ENCODE measurements at places on chromosomes 6 and 20.

- DNase-seq: no peak
These were observed 10.6 kb downstream of the ORC3 start for GRCh38 chr6:87600576-87600975.

DNA sequence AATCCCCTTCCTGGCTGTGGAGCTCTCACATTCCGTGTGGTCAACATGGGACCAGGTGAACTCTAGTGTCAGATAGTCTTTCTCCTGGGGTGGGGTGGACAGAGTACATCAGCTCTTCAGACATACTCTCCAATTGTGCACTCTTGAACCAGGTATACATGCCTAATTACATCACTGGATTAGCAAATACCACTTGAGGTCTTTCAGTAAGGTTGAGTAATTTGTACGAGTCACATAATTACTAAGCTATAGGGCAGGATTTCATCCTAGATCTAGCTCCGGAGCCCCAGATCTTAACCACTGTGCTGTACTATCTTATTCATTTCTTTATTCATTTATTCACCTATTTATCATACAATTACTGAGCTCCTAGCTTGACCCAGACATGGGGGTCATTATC lies 821.3 kb downstream of the TFAP2A start:
- no peak for DNase-seq

DNA sequence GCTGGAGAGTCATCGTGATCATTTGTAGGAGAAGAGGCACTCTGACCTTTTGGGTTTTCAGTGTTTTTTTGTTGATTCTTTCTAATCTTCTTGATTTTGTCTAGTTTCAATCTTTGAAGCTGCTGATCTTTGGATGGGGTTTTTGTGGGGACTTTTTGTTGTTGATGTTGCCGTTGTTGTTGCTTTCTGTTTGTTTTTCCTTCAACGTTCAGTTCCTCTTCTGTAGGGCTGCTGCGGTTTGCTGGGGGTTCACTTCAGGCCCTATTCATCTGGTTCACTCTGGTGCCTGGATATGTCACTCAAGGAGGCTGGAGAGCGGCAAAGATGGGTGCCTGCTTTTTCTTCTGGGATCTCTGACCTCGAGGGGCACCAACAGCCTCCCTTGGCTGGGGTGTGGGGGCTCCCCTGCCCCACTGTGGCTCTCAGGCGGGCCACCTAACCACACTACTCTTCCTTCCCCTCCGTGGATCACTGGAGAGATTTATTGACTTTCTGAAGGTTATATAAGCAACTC lies 21.5 kb upstream of the TMEM244 start:
- no peak for DNase-seq

DNA sequence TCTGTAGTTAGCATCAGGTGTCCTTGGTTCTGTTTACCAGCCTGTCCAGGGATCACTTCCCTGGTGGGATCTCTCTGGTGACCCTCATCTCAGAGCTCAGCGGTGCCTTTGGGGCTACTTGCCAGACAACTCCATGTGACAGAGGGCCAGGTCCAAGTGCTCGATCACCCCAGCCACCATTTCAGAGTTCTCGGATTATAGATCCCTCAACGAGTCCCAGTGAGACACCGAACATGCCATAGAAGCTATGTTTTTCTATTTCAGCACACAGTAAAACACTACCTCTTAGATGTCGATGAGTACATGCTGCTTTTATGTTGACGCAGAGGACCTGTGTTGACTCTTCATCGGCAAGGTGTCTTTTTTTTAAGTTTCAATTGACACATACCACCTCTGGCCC lies 170.1 kb upstream of the AKAP12 start:
- no peak for DNase-seq

GRCh38 chr20:40683221-40683893 lies 5.7 kb downstream of the MAFB start:
- DNase-seq: peak; percentile 71

DNA sequence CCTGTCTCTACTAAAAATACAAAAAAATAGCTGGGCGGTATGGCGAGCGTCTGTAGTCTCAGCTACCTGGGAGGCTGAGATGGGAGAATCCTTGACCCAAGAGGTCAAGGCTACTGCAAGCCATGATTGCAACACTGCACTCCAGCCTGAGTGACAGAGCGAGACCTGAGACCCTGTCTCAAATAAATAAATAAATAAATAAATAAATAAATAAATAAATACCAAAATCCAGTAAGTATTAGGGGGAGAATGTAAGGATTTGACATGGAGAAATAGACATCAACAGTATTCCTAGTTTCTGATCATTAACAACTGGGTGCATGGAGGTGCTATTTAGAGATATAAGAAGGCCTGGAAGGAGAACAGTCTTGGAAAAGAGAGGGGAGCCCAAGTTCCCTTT lies 125.7 kb downstream of the MEI4 start:
- DNase-seq: no peak

GRCh38 chr6:124008000-124008987 lies 204.6 kb downstream of the NKAIN2 start:
- no peak for DNase-seq

DNA sequence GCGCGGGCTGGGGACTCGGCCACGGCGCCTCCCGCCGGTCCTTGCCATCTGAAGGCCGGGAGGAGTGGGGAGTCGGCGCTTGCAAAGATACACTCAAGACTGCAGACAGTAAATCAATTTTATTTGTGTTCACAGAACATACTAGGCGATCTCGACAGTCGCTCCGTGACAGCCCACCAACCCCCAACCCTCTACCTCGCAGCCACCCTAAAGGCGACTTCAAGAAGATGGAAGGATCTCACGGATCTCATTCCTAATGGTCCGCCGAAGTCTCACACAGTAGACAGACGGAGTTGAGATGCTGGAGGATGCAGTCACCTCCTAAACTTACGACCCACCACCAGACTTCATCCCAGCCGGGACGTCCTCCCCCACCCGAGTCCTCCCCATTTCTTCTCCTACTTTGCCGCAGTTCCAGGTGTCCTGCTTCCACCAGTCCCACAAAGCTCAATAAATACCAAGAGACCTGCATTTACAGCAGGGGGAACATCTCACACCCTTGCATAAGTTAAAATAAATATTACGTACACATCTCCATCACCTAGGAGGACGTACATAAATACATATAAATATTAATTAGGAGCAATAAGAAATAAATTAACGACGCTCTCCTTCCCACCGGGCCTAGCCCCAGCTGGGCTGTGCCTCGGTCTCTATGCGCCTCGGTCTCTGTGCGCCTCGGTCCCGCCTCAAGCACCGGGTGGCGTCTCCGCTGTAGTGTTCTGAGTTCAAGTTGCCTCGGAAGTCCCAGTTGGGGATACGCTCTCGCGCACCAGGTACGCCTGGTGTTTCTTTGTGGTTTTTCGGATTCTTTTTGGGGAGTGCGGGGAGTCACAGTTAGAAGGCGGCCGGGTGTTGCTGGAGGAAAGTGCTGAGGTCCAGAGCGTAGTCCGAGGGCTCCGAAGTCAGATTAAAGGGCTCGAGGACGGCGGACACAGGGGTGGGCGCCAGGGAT lies 889 bp upstream of the FLOT1 start:
- peak; percentile 36 for DNase-seq

GRCh38 chr20:54308804-54309203 lies 100.9 kb downstream of the PFDN4 start:
- no peak for DNase-seq

GRCh38 chr6:108263371-108263770 lies 2.5 kb upstream of the SNX3 start:
- no peak for DNase-seq

DNA sequence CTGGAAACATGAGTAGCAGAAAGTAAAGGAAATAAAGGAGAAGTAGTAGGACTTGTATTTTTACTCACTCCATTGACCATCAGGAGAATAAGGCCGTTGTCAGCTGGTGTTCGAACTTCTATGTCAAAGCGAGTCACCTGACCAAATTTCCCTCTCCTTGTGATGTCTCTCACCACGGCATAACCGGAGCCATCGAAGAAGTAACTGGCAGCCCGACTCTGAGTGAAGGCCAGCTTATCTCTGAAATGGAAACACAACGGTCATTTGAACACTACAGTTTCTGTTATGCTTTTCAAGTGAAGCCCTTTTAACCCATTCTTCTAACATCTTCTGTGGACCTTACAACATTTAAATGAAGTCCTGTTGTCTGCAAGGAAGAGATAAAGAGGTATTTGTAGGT lies 51.7 kb downstream of the FAM229B start:
- no peak for DNase-seq

- DNase-seq: no peak
These were observed 175.1 kb downstream of the PTPRK start for GRCh38 chr6:128345278-128345677.

DNA sequence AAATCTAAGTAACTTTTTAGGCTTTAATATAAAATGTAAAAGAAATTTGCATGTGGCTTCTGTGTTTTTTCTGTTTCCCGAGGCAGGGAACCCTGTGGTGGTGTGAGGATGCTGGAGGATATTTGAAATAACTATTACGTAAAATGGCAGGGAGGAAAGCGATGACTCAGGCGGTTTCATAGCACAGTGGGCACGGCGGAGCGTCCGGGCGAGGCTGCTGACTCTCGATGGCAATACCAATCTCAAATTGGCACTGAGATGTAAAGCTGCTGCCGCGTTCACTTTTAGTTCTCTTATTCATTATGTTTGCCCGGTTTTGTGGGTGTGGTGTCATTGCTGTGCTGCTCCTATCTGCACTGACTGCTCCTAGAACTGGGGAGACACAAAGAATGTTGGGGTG lies 254.3 kb downstream of the THBS2 start:
- peak; percentile 57 for DNase-seq

- no peak for DNase-seq
These were observed 58.9 kb downstream of the ERMARD start for GRCh38 chr6:169810066-169810989.

Data from fibroblast of skin of scalp (primary cell).